Skeletal muscle cell (primary cell): ENCODE measurements at places on chromosomes 2 and 18.

- no peak for DNase-seq
Measured at GRCh38 chr18:420661-421246, 79.7 kb downstream of the COLEC12 start.

GRCh38 chr2:34096562-34097171 lies 497.6 kb upstream of the FAM98A start:
- DNase-seq, result no peak

GRCh38 chr2:28292491-28292890 lies 100.2 kb upstream of the FOSL2 start:
- DNase-seq, result no peak

DNA sequence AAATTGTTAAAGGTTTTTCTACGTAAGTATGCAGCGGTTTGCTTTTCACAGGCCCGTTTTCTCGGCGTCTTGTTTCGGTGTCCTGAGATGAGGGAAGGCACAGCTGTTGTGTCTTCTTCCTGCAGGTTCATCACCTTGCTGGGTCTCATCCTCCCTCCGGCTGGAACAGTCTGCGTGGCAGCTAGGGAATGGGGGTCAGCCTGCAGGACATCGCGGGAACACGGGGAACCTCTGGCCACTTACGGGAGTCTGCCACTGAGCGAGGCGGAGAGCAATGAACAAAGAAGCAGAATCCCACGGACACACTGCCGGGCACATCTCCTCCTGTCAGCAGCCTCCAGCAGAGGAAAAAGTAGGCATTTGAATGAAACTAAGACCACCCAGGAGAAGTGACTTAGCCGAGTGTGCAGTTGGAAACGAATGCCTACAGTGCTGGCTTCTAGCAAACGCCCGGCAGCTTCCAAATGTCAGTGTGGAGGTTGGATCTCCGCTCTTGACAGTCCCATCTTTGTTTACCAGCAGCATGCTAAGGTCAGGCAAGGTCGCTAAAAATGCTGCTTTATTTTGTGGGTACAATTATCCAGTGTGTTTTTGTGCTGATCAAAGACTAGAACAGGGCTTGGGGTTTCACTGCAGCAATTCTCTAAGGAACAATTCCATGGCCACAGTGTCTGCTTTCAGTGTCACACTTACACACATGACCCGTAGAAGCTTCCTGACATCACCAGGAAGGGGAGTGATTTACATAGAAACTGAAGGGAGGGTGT lies 109.8 kb upstream of the SEC11C start:
- DNase-seq, result no peak

DNA sequence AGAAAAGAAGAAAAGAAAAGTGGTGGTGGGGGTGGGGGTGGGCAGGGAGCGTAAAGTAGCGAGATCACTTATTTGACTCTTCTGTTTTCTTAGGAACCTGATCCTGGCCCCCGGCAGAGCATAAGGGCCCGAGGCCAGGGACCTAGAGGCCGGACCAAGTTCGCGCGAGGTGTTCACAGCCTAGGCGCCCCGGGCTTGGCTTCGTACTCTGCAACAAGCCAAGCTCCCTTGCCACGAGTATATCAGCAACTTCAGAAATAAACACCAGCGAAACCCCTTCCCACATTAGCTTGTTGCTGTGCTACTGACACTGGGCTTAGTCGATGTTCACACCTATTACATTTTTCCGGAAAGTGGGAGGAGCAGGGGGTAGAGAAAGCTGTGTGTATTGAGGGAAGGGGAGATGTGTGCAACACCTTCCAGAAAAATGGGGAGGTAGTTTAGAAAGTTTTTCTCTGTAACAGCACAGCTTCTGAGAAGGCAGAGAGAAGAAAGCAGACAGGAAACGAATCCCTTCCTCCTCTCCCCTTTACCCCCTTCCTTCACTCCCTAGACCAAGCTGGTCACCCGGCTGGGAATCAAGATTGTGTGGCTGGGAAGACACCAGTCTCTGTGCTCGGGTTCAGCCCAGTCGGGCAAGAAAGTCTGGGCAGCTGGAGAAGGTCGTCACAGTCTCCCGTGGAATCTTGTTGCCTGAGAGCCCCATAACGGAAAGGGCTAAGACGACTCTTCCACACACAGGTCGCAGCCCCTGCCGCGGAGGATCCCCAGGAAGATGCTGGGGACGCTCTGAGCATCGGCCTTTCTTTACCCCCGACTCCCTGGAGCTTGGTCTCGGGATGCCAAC lies 12.0 kb upstream of the SATB2 start:
- no peak for DNase-seq

DNA sequence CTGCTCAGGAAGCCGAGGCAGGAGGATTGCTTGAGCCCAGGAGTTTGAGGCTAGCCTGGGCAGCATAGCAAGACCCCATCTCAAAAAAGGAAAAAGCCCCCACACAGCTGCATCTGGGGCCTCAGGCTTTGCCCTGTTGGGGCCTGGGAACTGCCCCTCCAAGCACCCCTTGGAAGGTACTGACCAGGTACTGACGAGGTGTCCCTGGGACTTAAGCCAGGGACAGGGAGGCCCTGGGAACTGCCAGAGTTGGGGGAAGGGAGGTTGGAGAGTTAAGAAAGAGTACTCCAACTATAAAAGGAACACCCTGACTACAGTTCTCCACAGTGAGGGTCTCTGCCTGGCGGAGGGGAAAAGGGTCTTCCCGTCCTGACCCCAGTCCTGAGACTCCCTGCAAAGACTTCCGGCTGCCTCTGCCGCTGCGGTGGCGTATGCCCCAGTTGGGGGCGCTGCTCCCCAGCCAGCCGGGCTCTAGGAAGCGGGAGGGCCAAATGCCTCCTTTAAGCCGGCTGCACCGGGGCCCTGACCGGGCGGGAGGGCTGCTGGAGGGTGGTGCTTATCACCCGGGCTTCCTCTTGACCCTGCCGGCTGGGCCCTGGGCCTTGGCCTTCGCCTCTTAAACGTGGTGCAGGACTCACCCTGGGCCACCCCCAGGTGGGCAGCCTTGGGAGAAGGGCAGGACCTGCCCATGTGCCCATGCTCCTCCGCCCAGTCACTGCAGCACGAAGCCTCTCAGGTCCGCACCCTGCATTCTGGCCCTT lies 12.8 kb downstream of the SLC30A3 start:
- no peak for DNase-seq

DNA sequence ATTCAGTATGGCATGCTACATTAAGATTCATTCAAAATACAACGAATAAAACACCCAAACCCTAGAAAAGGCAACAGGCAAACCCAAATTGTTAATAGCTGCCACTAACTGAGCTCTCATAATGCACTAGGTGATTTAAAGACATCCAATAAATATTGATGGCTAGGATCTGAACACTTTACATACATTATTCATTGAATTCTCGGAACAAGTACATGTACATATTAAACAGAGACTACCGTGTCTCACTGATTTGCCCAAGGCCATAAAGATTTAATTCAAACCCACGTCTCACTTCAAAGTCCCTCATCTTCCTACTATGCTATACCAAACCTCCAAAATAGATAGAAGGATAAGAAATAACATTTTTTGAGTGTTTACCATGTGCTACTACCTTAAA lies 42.1 kb downstream of the THOC1 start:
- DNase-seq, result no peak

GRCh38 chr2:68476454-68476853 lies 9.1 kb downstream of the APLF start:
- DNase-seq, result no peak

- no peak for DNase-seq
Measured at GRCh38 chr2:197293252-197294007, 17.1 kb downstream of the ANKRD44 start.

DNA sequence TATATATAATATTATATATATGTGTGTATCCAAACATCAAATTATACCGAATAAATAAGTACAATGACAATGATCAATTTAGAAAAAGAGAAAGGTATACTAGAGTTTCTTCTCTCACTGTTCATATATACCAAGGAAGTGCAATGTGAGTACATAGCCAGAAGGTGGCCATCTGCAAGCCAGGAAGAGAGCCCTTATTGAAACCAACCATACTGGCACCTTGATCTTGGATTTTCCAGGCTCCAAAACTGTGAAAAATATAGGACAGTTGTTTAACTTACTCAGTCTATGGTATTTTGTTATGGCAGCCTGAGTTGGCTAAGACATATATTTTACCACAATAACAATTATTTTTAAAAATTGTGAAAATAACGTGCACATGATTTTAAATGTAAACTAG lies 1490.2 kb upstream of the SLC39A10 start:
- no peak for DNase-seq

DNA sequence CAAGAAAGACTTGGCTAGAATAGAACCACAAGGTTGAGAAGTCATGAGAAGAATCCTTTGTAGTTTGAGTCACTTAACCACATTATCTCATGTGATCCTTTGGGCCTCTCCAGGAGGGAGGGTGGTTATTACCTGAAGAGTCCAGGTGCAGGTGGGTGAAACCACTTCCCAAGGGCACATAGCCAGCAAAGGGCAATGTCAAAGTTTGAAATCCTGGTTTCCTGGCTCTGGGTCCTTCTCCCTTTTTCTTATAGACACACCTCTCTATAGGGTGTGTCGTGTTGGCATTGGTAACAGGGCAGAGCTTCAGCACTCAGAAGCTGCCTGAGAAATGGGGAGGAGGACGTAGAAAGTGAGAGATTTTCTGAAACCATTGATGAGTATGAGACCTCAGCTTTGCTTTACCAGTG lies 137.9 kb downstream of the MGAT5 start:
- DNase-seq, result no peak

DNA sequence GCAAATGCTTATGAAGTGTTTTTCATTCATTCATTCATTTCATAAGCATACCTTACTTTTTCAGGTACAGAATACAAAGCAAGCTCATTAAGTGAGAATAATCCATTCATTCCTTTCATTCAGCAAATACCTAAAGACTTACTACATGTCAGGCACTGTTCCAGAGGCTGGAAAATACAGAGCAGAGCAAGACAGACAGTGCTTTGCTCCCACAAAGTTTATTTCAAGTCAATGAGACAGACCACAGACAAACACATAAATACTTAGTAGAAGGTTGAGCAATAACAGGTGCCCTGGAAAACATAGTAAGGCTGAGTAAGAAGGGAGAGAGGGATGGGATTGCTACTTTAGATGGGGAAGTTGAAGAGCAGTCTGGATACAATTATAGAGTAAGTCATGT lies 309.8 kb downstream of the C1D start:
- peak; percentile 40 for DNase-seq

- DNase-seq, result no peak
Measured at GRCh38 chr18:44954257-44954656, 273.6 kb downstream of the SETBP1 start.

GRCh38 chr2:143452817-143453451 lies 323.7 kb downstream of the ARHGAP15 start:
- DNase-seq, result no peak

DNA sequence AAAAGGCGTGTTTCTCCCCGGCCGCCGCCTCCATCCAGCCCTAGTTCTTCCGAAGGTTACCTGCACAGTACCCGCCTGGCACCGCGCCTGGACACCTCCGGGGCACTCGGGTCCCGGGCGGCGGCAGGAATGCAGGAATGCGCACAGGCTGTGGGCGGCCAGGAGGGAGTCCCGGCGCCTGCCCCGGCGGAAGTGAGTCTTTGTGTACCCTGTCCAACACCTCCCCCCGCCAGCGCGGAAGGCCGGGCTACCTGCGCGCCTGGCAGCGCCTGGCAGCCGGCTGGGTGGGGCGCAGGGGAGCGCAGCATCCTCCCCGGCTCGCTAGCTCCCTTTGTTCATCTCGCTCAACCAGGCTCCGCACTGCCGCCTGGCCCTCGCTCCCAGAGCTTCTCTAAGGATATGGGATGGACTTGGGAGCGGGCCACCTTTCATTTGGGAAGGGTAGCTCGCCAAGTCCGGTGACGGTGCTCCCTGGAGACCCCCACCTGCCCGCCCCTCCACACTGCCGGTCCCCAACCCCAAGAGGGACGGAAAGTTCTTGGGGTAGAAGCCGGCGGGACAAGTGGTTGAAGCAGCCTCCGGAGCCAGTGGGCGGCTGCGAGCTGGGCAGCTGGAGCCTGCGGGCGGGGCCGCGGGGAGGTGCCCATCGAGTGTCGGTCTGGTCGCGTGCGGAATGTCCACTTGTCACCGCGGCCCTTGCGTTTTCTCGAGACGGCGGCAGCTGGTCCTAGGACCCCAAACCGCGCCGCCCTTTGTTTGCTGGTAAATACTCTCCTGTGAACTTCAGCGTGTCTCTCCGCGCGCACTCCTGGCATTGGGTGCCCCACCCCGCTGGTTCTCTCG lies 1.2 kb upstream of the ST6GAL2 start:
- DNase-seq, result no peak

DNA sequence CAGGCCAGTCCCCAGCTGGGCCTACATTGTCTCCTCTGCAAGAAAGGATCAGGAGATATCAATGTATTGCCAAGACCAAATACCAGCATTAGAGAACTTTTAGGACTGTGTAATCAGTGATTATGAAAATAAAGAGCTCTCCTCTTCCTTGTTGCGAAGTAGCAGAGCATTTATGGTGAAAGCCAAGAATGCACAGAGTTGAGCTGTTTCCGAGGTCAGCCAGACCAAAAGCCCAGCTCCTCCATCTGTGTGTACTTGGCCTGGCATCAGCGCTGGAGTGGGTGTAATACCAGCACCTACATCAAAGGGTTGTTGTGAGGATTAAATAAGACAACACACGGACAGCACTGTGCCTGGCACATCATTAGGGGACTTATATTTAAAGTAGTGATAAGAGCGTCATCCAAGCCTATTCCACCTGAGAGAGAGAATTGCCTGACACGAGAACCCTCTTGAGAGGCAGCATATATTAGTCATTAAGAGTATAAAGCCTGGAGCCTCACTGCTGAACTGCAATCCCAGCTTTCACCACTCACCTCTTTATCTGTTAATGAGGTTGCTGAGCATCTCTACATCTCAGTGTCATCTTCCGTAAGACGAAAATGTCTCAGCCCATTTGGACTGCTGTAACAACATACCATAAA lies 7.4 kb upstream of the SLC16A14 start:
- DNase-seq, result no peak

- DNase-seq, result no peak
Measured at GRCh38 chr2:128360711-128361110, 42.0 kb upstream of the HS6ST1 start.

GRCh38 chr2:73264783-73265182 lies 19.5 kb downstream of the FBXO41 start:
- no peak for DNase-seq

DNA sequence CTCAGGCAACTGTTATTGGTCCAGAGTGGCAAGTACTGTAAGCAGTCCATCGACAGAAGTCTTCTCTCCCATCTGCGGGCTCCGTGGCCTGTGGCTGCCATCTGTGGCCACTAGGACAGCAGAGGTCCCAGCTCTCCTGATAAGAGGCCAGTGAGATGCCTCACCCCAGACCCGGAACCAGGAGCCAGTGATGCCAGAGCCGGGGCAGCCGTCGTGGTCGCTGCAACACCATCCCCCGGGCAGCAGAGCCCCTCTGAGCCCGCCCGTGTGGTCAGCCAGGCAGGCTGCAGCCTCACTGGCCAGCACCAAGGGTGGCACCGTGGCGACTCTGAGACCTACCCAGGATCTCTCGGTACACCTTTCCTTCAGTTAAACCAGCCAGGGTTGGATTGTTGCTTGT lies 8.7 kb downstream of the GPR148 start:
- no peak for DNase-seq
